ENCODE measurements at places on chromosomes 4 and X.

DNA sequence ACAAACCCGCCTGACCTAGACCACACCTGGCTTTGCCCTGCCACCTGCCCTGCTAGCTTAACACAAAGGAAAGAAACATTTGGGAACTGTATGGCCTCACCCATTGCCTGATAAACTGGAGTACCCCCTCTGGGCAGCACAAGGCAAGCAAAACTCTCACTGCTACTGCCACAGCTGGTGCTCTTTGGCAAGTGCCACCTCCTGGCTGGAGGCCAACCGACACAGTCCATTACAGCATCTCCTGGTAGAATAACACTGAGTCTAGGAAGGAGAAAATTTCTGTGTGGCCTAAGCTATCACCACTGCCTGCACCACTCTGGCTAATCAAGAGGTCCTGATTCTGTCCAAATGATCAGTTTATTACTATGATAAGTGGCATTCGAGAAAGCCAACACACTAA, 18.9 kb upstream of the SPANXN3 start:
- DNase-seq = no peak
- H3K4me1 ChIP-seq = no peaks in the 10 kb centered on the region
- no peak overlapping the region for H3K27ac ChIP-seq
- no peaks in the 10 kb centered on the region for H3K27me3 ChIP-seq

- no peak overlapping the region for H3K27ac ChIP-seq
- no peak overlapping the region for H3K4me3 ChIP-seq
- no peaks in the 10 kb centered on the region for H3K4me1 ChIP-seq
- no peaks in the 10 kb centered on the region for H3K27me3 ChIP-seq
Measured at GRCh38 chr4:169315530-169316343, 45.0 kb upstream of the SH3RF1 start.

DNA sequence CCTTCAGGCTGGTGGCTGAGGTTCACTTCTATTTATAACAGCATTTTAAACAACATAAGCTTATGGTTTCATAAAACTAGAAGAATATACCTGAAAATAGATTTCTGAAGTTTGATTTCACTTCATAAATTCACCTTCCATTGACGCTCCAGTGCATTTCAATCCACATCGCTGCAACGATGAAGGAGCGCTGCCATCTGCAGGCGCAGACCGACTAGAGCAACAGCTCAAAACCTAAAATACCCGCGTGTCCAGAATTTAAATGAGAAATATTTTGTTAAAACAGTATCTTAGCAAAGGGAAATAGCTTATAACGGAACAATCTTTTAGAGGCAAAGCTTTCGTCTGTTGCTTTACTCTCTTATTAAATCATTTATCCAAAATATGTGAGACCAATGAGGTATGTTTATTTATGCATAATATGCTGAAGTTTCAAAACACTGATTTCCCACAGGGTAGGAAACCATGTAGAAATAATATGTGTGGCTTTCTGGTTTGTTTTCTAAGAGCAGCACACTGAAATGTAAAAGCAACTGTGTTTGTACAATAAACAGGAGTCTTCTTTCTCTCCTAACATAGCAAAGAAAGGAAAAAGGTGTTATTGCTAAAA, 816.4 kb upstream of the FRG1 start:
- H3K4me3 ChIP-seq = no peak overlapping the region
- no peaks in the 10 kb centered on the region for H3K36me3 ChIP-seq
- no peaks in the 10 kb centered on the region for H3K4me1 ChIP-seq
- H3K27me3 ChIP-seq = no peaks in the 10 kb centered on the region
- H3K27ac ChIP-seq = no peak overlapping the region

- no peak for DNase-seq
- no peak overlapping the region for H3K4me3 ChIP-seq
- no peaks in the 10 kb centered on the region for H3K36me3 ChIP-seq
- no peak overlapping the region for H3K27ac ChIP-seq
- H3K27me3 ChIP-seq = no peaks in the 10 kb centered on the region
- H3K4me1 ChIP-seq = no peaks in the 10 kb centered on the region
Measured at GRCh38 chrX:83469551-83469950, 38.5 kb upstream of the POU3F4 start.
